ENCODE measurements at places on chromosomes 13 and 19.

- DNase-seq: no peak
Observed at GRCh38 chr13:97205982-97206381, 16.2 kb upstream of the MBNL2 start.

DNA sequence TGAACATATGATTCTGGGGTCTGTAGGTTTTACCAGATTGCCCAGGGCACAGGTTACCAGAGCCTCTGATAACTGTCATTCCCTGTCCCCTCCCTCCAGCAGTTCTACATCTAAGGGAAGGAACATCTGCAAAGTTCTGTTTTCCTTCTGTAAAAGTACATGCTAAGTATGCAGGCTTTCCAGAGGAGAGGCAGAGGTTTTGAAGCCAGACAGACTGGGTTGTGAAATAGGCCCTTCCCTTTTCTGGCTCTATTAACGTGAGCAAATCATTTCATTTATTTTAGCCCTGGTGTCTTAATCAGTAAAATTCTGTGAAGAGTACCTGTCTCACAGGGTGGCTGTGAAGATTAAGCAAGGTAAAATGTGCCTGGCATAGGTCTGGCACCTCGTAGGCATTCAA lies 66.1 kb upstream of the C1QTNF9 start:
- no peak for DNase-seq

GRCh38 chr13:27953676-27954405 lies 15.3 kb downstream of the CDX2 start:
- peak; percentile 73 for DNase-seq

DNA sequence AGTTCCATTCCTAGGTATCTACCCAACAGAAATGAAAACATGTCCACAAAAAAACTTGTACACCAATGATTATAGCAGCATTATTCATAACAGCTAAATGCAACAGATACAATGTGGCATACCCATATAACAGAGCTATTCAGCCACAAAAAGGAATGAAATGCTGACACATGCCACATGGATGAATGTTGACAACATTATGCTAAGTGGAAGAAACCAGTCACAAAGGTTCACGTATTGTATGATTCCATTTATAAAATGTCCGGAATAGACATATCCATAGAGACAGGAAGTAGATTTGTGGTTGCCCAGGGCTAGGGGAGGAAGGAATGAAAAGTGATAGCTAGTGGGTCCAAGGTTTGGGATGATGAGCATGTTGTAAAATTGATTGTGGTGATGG lies 10.8 kb downstream of the CRYL1 start:
- DNase-seq: no peak

DNA sequence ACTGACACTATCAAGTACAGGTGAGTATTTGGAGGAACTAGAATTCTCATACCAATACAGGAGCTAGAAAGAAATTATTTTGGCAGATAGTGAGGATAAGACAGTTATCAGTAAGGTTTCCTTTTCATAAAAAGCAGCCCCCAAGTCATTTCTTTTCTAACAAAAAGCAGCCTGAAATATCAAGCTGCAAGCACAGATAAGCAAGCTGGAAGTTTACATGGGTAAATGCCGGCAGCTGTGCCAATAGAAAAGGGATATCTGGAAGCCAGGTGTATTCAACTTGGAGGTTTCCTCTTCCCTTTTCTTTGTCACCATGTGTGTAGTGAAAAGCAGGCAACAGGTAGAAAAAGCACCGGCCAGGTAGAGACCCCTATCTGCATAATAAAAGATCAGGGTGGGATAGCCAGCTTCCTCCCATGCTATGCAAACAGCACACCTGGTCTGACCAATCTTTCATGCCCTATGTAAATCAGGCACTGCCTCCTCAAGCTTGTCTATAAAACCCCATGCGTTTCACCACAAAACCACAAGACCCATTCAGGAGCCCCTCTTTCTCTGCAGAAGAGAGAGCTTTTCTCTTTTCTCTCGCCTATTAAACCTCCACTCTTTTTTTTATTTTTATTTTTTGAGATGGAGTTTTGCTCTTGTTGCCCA lies 22.9 kb downstream of the CYP4F2 start:
- DNase-seq: no peak

GRCh38 chr13:41751734-41752445 lies 209.0 kb downstream of the VWA8 start:
- DNase-seq: no peak

DNA sequence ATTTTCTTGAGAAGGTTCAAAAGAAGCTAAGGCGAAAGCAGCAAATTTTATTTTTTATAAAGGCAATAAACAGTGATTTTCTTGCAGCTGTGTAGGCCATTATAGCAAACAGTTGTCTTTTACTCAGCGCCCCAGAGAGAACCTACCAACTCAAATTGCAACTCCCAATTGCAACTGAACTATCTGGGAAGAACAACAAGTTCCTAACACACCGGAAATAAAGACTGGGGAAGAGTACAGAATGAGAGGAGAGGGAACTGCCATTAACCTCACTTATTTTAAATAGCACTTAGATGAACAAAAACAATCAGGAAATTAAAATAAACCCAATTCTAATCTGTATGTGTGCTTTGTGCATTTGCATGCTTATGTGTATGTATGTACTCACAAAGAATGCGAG lies 171.1 kb downstream of the KCTD12 start:
- DNase-seq: no peak

DNA sequence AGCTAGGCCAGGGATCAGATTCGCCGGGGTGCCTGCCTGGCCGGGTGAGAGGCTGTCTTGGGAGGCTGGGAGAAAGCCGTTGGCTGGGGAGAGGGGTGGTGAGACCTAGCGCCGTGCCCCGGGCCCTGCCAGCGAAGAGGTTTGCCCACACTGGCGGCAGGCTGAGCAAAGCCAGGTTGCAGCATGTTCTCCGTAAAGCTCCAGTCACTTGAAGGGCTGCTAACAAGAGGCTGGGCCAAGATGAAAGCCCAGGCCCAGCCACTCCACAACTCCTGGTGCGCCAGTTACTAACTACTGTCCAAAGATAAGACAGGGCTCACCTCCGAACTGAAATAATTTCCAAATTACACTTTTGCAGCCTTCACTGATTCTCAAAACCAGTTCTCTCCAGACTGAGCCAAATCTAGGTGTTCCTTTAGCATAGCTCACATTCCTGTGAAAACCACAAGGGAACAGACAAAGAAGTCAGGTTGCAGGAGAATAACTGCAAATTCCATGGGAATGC lies 16.3 kb downstream of the ELAVL1 start:
- no peak for DNase-seq

GRCh38 chr13:33958964-33959363 lies 141.0 kb downstream of the RFC3 start:
- DNase-seq: no peak

GRCh38 chr13:75489502-75490263 lies 7.7 kb upstream of the TBC1D4 start:
- no peak for DNase-seq

- DNase-seq: no peak
Observed at GRCh38 chr19:40389404-40390083, 437 bp downstream of the HIPK4 start.

- DNase-seq: no peak
Observed at GRCh38 chr13:50320271-50320862, 305.1 kb downstream of the KCNRG start.

GRCh38 chr13:78609464-78610205 lies 6.3 kb upstream of the POU4F1 start:
- DNase-seq: no peak

DNA sequence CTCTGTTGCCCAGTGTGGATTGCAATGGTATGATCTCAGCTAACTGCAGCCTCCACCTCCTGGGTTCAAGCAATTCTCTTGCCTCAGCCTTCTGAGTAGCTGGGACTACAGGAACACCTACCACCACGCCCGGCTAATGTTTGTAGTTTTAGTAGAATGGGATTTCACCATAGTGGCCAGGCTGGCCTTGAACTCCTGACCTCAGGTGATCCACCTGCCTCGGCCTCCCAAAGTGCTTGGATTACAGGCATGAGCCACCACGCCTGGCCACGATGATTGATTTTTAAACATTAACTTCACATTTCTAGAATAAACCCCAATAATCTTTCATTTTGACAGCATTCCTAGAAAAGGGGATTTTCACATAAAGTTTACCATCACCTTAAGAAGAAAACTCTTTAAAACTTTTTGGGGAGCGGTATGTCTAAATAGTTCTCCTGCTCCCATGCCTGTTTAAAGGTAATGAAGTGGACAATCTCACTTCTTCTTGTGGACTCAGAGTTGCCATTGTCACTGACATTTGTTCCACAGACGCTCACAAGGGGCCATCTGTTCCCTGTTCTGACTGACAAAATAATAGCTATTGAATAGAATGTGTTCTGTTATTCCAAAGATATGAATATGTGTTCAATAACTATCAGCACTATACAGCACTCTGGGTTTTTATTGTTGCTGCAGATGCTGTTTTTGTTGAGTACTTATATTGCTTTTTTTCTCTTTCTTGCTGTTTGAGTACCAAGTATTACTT lies 66.1 kb upstream of the C1QTNF9B start:
- no peak for DNase-seq

GRCh38 chr13:51435002-51435578 lies 17.7 kb downstream of the INTS6 start:
- no peak for DNase-seq

DNA sequence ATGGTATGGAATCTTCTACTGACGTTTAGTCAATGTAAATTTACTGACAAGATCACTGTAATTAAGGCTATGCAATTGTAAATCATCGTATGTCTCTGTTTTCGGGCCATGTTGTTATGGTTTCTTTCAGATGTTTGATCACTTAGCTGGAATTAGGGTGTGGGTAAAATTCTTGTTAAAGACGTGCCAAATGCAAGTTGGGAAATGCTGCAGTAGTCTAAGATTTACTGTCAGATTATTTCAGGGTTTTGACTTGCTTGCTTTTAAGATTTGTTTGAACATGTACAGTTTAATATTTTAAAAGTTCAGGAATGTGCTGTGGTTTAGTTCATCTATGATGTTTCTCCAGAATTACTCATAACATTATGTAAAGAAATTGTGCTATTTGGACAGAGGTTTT lies 10.8 kb downstream of the NDFIP2 start:
- no peak for DNase-seq

DNA sequence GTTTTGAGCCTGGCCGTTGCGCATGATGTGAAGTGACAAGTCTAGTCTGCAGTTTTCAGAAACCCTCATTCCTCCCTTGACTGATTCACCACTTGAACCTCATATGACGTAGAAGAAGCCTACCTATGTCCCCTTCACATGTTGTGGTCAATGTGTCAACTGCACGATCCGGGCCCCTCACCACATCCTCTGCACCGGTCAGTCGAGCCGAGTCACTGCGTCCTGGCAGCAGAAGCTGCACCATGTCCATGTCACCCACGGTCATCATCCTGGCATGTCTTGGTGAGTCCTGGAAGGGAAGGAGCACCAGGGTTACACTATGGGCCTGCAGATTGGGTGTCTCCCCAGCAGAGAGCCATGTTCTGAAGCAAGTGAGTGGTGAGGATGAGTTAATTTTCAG lies at the start of gene KIR2DL4:
KIR2DL4 (plus strand) TSS at position 201 of the 400 bp plus-strand sequence; CDS start at position 243, 42 bp downstream.
- no peak for DNase-seq

- no peak for DNase-seq
Observed at GRCh38 chr19:36719687-36720556, 32.5 kb downstream of the ZNF567 start.

- no peak for DNase-seq
Observed at GRCh38 chr13:18233783-18234299, 947.8 kb downstream of the TUBA3C start.

- no peak for DNase-seq
Observed at GRCh38 chr13:60282186-60282585, 114.8 kb upstream of the TDRD3 start.

- no peak for DNase-seq
Observed at GRCh38 chr19:33447336-33448158, 74.0 kb downstream of the CEBPG start.

All from activated B cell treated with CpG ODN at 0.5 μM for 24 hours (primary cell).